Common myeloid progenitor, CD34-positive (primary cell): ENCODE measurements at places on chromosomes 5 and 9.

- DNase-seq: no peak
Measured at GRCh38 chr5:107951309-107951708, 280.6 kb upstream of the EFNA5 start.

- DNase-seq: peak; percentile 92
Measured at GRCh38 chr5:173331956-173332479, 3.8 kb upstream of the STC2 start.

GRCh38 chr5:5536871-5537270 is 114.4 kb downstream of the ICE1 start:
- no peak for DNase-seq

GRCh38 chr5:10447041-10447440 is 5.4 kb downstream of the ROPN1L start:
- no peak for DNase-seq

- no peak for DNase-seq
Measured at GRCh38 chr5:87551911-87552310, 139.2 kb upstream of the CCNH start.

DNA sequence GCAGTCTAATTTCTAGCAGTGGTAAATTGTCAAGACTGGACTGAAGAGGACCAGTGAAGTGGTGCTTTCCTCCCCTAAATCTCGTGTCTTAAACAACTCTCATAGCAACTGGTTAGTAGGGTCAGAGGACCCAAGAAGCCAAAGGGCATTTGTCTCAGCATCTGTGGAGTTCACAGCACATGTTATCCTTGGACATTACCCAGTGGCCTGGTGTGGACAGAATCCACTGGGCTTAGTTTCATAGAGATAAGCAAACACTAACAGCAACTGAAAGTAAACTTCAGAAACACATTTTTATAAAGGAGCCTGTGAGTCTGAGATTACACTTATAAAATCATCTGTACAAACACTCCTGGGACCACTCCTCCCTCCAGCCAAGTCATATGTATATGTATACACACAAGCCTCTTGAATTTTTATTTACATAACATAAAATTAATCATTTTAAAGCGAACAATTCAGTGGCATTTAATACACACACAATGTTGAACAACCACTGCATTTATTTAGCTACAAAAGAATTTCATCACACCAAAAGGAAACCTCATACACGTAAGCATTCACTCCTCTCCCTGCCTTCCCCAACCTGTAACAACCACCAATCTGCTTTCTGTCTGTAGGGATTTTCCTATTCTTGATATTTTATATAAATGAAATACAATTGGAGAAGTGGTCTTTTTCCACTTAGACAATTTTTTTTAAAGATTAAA is 457.8 kb downstream of the RASEF start:
- no peak for DNase-seq

DNA sequence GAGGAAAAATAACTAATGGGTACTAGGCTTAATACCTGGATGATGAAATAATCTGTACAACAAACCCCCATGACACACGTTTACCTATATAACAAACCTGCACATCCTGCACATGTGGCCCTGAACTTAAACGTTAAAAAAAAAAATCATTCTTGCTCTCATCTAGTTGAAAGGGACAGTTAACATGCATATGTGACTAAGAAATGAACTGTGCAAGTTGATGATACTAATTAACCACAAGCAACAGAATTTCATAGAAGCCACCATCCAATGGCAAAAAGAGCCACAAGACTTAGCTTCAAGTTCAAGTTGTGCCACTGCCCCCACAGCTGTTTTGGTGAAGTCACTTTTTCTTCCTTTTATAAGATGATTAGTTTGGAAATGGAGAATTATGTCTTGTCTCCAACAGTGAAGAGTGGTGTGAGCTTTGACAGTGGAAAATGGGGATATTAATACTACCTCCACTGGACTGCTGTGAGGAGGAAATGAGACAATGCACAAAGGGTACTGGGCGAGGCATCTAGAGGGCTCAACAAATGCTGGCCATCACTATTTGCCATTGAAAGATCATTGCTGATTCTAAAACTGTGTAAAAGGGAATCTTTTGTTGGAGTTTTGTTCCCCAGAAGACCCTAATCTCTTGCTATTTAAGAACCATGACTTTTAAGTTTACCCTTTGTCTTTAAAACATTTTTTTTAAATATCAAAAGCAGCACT is 202.1 kb downstream of the EBF1 start:
- no peak for DNase-seq

GRCh38 chr5:172733131-172733973 is 37.6 kb downstream of the DUSP1 start:
- no peak for DNase-seq

GRCh38 chr9:102507044-102507687 is 488.0 kb upstream of the CYLC2 start:
- DNase-seq: no peak

DNA sequence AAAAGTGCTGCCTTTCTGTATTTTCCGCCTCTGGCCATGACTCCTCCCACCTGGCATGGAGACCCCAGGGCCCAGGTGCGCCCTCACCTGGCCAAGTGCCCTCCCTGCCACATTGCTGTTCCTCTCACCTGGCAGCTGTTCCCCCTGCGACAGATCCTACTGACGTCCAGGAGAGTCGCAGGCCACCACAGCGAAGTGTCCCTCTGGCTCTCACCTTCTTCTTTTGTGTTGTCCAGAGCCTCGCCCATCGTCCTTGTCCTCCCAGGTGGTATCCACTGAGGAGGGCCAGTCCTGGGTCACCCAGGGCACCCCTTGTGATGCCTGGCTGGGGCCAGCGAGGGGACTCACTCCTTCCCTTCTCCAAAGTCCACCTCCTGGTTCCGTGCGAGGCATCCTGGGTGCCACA is 2.6 kb downstream of the NKD2 start:
- peak; percentile 40 for DNase-seq

- no peak for DNase-seq
Measured at GRCh38 chr5:102498271-102499034, at the start of gene SLCO6A1. Gene SLCO6A1 (minus strand): TSS chr5:102499001. CDS start chr5:102498844, 157 bp downstream.

- no peak for DNase-seq
Measured at GRCh38 chr5:128100860-128101557, 17.4 kb downstream of the SLC12A2 start.

GRCh38 chr9:7402334-7403027 is 397.1 kb downstream of the DMAC1 start:
- no peak for DNase-seq

- no peak for DNase-seq
Measured at GRCh38 chr9:123952641-123953495, 22.9 kb upstream of the DENND1A start.

- DNase-seq: no peak
Measured at GRCh38 chr9:121765021-121765950, 113.9 kb downstream of the DAB2IP start.

GRCh38 chr5:175609526-175609925 is 48.3 kb upstream of the HRH2 start:
- no peak for DNase-seq

DNA sequence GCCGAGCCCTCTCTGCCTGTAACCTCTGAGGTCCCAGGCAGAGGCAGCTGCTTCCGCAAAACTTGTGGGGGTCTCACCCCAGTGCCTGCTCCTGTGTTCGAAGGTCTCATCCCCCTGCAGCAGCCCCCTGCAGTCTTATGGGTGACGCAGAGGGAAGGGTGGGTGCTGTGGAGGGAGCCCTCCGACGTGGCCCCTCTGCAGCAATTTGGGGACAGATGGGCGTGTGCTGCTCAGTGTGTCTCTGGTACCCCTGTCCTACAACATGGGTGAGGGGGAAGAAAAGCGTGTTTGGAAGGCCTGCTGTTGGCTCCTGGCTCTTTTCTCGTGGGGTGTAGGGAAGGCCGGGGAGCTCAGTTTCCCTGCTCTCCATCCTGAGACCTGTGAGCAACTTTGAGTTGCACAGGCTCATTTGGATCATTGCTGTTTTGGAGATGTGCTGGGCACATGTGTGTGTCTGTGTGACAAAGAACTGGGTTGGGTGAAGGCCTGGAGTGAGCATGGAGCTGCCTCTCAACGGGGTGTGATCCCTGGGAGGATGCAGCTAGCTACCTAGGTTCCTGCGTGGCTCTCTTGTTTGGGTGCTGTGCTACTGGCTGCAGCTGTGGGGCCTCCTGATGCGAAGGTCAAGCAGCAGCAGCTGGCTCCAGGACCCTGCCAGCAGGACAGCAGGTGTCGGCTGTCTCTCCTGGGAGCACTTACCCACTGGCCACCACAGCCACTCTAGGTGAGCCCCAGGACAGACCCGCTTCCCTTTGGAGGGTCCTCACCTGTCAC is 179.6 kb upstream of the PITX1 start:
- DNase-seq: no peak

- DNase-seq: peak; percentile 67
Measured at GRCh38 chr5:18772475-18772874, 1138.2 kb downstream of the TAF11L14 start.

GRCh38 chr5:149549461-149550267 is 1.6 kb downstream of the CSNK1A1 start:
- peak; percentile 57 for DNase-seq

- no peak for DNase-seq
Measured at GRCh38 chr5:91301106-91301846, 81.8 kb downstream of the ARRDC3 start.

GRCh38 chr5:158121678-158122077 is 262.7 kb upstream of the CLINT1 start:
- DNase-seq: peak; percentile 4

GRCh38 chr9:108205276-108205675 is 650.5 kb downstream of the ACTL7B start:
- DNase-seq: no peak

DNA sequence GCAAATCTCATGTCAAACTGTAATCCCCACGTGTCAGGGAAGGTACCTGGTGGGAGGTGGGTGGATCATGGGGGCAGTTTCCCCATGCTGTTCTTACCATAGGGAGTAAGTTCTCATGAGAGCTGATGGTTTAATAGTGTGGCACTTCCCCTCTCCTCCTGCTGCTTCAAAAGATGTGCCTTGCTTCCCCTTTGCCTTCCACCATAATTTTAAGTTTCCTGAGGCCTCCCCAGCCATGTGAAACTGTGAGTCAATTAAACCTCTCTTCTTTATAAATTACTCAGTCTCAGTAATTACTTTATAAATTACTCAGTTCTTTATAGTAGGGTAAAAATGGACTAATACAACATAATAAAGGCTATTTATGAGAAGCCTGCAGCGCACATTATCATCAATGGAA is 7.1 kb upstream of the CNTRL start:
- no peak for DNase-seq

DNA sequence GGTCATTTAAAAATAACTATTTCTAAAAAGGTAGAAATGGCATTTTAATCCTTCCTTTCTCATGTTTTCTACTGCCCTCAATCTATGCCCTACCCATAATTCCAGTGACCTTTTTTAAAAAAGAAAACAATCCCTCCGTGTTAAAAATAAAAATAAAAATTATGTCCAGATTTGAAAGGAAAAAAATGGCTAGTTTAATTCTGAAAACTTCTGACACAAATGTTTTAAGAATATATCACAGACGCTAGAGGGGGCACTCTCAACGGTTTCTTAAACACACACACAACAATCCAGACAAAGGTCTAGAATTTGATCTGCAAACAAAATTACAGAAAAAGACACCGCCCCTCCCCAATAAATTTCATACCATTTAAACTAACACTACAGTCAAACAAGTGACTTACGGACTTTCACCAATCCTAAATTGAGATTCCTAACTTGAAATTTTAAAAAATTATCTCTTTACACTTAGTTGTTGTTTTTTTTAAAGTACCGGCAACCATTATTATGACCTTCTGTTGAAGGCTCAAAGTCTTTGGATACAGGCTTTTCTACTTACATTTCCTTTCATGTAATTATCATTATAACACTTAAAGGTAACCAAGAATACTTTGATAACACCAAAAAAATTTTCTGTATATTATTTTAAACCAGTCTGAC is 38.2 kb downstream of the CLINT1 start:
- peak; percentile 87 for DNase-seq

DNA sequence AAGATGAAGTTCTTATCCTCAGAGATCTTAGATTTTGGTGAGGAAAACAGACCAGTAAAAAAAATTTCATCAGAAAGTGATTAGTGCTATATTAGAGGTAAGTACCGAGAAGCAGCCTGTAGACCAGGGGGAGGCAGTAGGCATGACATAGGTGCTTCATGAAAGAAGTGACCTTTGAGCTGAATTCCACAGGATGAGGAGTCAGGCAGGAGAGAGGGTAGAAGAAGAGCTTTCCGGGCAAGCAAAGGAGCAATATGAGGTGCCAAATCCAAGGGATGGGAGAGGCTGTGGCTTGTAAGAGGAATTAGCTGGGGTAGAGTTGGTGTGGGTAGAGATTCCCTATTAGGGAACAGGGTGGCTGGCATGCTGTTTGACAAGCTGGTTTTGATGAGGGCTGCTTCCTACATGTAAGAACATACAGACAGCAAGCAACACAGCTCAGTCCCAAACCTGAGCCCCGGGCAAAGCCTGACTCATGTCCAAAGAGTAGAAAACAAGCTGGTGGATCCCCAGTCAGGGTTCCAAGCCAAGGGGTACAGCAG is 48.4 kb upstream of the PWWP2A start:
- no peak for DNase-seq

GRCh38 chr9:113393281-113393680 is 7.8 kb downstream of the ALAD start:
- no peak for DNase-seq

GRCh38 chr9:35579130-35579529 is 25.9 kb upstream of the TESK1 start:
- DNase-seq: no peak

GRCh38 chr9:131337131-131337848 is 47.8 kb downstream of the PLPP7 start:
- no peak for DNase-seq

- no peak for DNase-seq
Measured at GRCh38 chr5:41524174-41524573, 13.8 kb upstream of the PLCXD3 start.

GRCh38 chr9:120032639-120033038 is 547.3 kb downstream of the CDK5RAP2 start:
- no peak for DNase-seq

GRCh38 chr9:83060556-83060955 is 2.4 kb downstream of the RASEF start:
- DNase-seq: peak; percentile 19

DNA sequence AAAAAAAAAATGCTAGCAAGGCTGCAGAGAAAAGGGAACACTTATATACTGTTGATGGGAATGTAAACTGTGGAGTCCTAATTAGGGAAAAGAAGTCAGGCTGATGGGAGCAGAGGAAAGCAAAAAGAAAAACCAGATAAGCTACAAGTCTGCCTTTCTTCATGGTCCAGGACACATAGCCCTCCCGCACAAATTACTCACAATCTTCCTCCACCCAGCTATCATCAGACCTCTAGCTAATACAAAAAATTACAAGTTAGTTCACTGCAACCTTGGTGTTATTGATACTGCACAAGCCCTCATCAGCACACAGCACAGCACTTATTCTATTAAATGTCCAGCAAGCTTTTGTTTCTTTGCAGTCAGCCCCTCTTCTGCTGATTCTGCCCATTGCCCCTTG is 186.0 kb upstream of the ADRA1B start:
- DNase-seq: no peak

GRCh38 chr5:59346514-59346913 is 547.0 kb downstream of the PDE4D start:
- DNase-seq: no peak

DNA sequence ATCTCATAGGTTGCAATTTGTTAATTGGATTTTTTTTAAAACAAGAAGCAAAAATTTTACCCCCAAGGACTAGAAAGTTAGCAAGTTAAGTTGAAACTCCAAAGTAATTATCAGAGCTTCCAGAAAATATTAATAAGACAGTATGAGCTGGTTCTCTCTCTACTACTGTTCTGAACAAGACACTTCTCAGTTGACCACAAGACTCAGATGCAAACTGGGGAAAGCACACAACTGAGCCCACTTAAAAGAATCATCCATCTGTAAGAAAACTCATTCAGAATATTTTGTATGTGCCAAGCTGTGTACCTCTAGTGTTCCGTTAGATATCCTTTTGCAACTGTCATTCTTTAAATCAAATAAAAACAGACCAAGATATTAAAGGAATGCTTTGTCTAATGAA is 60.0 kb downstream of the MAP1B start:
- DNase-seq: no peak
